Forelimb muscle (tissue), 1 donor: ENCODE measurements at places on chromosomes 13 and 19.

DNA sequence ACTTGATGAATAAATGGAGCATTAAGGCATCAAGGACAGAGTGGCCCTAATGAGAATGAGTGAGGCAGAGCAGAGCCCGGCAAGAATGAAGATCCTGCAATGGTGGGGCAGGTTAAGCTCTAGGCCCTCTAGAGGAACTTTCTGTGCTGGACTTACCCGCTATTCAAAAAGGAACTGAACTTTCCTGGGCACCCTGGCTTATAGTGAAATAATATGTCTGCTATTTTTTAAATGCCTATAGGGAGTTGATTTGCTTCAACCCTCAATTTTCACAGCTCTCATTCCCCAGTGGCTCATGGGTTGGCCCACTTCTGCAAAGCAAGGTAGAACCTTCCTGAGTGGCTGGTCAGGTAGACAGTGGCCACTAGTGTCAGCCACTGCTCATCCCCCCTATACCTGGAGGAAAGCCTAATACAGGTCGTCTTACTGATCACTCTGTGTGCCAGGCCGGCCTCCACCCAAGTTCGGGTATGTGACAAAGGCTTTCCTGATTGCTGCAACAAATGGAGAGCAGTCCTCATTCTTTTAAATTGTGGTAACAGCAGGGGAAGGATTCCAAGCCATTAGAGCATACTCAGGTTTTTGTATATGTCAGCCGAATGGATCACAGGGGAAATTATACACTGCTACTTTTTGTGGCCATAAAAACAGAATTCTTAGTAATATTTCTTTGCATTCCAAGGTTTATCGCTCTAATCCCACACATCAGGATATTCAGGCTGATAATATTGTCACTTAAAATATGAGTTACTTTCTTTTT lies 103.0 kb downstream of the KL start:
- no peak for DNase-seq

DNA sequence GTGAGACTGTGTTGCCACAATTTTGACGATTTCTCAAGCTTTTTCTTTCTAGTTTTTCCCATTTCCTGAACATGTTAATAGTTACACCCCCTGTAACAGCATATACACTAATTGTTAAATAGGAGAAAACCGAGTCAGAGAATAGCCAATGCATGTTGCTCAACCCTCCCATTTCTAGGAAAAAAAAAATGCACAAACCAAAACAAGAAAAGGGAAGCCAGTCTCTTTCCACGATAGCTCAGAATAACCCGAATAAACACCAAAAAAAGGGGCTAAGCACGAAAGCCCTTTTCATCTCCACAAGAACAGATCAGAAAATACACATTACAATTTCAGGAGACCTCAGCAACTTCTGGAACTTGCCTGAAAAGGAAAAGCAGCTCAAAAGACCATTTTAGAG lies 16.3 kb downstream of the LATS2 start:
- DNase-seq, result no peak

DNA sequence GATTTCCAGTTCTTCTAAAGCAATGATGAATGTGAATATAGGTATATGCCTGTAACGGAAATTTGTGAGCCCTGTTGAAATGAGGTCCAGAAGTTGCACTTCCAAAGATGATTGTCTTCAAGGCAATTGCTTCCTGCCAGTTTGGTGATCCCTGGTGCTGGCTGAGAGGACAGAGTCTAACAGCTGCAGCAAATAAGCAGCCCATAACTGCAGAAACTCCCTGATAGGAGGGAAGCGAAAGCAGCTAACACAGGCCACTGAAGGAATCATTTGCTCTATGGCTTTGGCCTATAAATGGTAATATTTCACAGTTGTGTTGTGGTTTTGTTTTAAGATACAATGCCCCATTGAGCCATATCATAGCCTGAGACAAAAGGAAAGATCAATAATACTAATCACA lies 451.5 kb upstream of the MIR17HG start:
- no peak for DNase-seq

DNA sequence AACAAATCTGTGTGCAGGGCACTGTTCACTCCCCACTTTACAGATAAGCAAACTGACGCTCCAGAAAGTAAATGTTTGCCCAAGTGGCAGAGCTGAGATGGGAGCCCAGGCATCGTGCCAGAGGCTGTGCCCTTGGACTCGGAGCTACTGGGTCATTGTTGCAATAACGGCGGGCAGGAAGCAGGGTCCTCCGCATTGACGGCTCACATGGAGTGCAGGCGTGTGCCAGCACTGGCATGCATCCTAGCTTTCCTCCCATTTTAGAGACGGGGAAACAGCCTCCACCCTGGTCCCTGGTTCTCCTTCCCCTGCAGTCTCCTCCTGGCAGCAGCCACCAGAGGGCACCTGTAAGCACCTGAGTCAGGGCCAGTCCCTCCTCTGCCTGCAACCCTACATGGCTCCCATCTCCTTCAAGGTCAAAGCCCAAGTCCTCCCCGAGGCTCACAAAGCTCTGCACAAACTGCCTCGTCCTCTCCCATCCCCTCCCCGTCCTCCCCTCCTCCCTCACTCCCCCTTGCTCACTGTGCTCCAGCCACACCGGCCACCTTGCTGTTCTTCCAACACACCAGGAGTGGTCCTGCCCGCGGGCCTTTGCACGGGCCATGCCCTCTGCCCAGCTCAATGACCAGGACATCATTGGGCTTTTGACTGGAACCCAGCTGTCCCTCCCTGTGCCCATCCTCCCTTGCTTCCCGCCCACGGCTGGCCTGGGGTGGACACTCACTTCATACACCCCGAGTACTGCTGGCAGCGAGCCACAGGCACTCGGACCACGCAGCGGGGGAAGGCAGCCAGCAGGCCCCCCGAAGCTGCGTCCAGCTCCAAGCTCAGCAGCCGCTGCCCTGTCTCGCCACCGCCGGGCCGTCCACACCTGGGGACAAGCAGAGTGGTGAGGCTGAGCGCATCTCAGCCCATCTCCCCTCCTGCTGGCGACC lies 7.7 kb upstream of the LRG1 start:
- DNase-seq, result no peak

- no peak for DNase-seq
Measured at GRCh38 chr13:30422054-30422839, at the start of gene UBE2L5. TSS of gene UBE2L5 (plus strand) at chr13:30422493. CDS start at chr13:30427991, 5,498 bp downstream.

GRCh38 chr13:108496362-108497210 lies 132.8 kb upstream of the MYO16 start:
- no peak for DNase-seq

- no peak for DNase-seq
Measured at GRCh38 chr13:96218475-96218874, 128.6 kb downstream of the HS6ST3 start.

GRCh38 chr19:32866564-32867265 lies 2.9 kb downstream of the SLC7A9 start:
- DNase-seq, result no peak

DNA sequence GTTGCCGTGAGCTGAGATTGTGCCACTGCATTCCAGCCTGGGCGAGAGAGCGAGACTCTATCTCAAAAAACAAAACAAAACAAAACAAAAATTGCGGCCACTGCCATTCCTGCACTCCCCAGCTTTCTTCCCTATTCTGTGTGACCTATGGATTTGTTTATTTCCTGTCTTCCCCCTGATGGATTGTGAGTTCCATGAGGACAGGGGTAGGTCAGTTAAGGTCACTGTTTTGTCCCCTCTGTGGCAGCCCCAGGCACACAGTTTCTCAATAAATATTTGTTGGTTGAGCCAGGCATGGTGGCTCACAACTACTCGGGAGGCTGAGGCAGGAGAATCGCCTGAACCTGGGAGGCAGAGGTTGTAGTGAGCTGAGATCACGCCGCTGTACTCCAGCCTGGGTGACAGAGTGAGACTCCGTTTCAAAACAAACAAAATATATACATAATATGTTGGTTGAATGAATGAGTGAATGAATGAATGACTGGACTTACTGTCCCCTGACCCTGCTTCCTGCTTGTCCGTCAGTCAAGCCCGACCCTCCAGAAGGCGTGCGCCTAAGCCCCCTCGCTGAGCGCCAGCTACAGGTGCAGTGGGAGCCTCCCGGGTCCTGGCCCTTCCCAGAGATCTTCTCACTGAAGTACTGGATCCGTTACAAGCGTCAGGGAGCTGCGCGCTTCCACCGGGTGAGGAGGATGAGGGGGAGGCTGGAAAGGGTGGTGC lies 5.0 kb downstream of the EBI3 start:
- no peak for DNase-seq
